ENCODE measurements at places on chromosomes 3 and 15.

DNA sequence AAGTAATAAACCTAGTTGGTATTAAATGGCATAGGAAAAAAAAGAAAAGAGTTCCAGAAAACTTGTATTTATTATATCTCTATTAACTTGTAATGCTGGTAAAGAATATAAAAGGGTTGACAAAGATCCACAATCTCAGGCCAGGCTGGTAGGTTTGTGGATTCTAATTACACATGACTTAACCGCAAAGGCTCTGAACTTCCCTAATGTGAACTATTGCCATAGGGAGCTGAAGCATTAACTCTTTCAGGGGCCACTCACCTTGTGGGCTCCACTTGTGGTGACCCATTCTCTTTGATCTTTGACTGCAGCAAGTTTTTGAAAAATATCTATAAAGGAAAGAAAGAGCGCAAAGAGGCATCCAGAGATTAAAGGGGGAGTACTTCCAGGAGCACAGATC is 58.5 kb downstream of the NEK10 start:
- no peak for DNase-seq

GRCh38 chr15:51589881-51590568 is 32.5 kb downstream of the DMXL2 start:
- no peak for DNase-seq

GRCh38 chr3:16801698-16802097 is 83.1 kb upstream of the PLCL2 start:
- no peak for DNase-seq

- no peak for DNase-seq
Observed at GRCh38 chr3:190499122-190499521, 14.8 kb upstream of the IL1RAP start.

GRCh38 chr15:58546066-58546591 is 114.3 kb downstream of the LIPC start:
- DNase-seq, result no peak

- DNase-seq, result no peak
Observed at GRCh38 chr3:123481071-123481470, 32.2 kb upstream of the ADCY5 start.

DNA sequence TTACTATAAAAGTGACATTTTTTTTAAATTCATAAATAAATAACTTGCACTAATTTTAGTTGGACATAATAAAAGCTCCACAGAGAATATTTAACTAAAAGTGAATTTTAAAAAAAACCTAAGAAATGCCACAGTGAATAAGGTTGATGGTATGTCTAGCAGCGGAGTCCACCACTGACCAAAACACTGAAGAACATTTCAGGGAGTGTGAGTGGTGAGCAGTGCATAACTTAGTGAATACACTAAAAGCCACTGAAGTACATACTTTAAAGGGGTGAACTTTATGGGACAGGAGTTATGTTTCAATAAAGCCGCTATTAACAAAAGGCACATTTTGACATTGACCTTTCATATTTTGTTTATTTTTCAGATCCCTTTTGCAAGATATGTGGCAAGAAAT is 32.3 kb downstream of the SRP14 start:
- no peak for DNase-seq

DNA sequence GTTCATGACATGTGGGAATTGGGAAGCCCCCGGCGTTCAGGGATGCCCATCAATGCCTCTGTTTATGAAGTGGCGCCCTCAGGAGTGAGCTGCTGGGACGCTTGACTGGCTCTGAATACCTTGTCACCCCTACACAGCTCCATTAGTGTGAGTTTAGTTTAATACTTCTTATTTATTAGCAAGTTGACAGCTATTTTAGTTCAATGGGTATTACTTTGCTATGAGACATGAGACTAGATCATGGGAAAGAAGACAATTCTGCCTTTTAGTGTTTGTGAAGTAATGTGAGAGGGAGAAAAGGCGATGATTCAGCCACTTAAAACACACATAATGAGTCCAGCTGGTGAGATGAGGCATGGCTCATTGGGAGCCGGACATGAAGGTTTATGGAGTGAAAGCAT is 678.5 kb downstream of the NR2F2 start:
- no peak for DNase-seq

DNA sequence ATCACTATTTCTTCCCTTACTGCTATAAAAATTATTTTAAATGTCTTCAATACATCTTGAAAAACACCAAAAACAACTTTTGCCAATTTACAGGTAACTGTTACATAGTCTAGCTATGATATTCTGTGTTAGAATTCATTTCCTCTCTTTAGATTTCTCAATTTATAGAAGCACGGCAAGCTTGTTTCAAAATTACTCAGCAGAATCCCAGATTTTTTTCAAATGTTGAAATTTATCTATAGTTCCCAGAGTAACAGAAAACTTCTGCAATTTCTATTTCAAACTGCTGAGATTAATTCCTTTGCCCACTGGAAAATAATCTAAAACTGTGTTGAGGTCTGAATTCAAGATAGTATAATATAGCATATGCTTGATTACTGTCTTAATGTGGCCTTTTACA is 41.2 kb downstream of the CCPG1 start:
- DNase-seq, result no peak

GRCh38 chr15:87962428-87962827 is 294.1 kb downstream of the NTRK3 start:
- DNase-seq, result no peak

DNA sequence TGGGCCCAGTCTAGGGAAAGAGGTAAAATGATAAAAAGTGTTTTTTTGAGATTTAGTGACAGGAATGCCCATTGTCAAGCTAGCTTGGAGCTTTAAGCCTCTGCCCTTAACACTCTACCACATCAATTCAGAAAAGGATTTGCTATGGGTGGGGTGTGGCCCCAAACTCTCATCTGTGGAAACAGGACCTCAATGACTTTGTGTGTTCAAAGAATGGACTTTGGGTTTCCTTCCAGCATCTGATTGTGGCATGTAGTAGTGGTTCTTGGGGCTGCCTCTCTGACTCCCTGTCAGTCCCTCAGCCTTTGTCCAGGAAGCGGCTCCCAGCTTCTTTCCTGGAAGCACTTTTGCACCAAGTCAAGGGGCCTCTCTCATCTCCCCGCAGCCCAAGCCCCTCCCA is 56.1 kb downstream of the CCNL1 start:
- no peak for DNase-seq

GRCh38 chr15:64044300-64045100 is 1.8 kb downstream of the DAPK2 start:
- no peak for DNase-seq

GRCh38 chr3:188279502-188280335 is 125.8 kb downstream of the LPP start:
- no peak for DNase-seq
